ENCODE measurements at places on chromosomes 7 and 10.

DNA sequence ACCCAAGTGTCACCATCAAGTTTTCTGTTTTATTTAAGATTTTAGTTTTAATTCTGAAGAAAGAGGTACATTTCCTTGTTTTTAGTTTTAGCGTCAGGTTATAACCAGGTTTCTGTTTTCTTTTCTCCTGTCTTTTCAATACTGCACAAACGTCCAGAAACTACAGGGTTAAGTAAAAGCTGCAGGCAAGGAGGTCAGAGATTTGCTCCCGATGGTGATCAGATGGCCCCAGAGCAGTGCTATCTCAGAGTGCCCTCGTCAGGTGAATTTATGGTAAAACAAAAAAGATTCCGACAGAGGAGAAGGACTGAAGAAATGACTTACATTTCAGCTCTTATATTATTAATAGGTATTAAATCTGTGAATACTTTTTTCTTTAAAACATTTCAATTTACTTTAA is 128.2 kb downstream of the STRA8 start:
- no peak for DNase-seq

- DNase-seq, result peak; percentile 23
Measured at GRCh38 chr10:10734356-10735064, 283.2 kb upstream of the CELF2 start.

DNA sequence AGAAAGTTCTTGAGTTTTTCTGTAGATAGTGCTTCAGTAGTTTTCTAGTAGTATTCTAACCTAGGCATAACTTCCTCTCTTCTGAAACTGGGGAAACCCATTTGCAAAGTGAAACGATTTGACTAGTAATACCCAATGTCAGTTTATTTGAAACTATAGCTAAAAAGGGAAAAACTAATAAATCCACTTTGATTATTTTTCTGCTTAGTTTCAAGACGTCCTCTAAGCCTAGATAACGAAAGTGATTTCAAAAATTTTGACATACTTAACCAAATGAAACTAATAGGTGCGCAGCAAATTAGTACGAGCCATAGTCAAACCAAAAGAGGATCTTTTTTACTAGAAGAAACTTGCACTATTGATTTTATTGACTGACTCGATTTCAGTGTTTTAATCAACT is 9.8 kb upstream of the SP8 start:
- no peak for DNase-seq

- DNase-seq, result no peak
Measured at GRCh38 chr10:21399392-21400035, 126.0 kb downstream of the SKIDA1 start.

DNA sequence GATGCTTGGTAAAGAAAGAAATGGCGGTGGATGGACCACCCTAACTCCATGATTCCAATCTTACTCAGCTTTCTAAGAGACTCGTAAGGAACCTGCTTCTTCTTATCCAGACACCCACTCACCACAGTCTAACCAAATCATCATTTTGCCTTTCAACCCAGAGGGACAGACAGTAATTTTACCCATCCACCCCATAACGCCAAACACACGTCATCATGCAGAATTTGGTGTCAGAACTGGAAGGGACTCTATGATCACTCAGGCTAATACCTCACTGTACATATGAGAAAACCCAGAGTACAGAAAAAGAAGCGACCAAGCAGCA is 388 bp downstream of the ECD start:
- no peak for DNase-seq

DNA sequence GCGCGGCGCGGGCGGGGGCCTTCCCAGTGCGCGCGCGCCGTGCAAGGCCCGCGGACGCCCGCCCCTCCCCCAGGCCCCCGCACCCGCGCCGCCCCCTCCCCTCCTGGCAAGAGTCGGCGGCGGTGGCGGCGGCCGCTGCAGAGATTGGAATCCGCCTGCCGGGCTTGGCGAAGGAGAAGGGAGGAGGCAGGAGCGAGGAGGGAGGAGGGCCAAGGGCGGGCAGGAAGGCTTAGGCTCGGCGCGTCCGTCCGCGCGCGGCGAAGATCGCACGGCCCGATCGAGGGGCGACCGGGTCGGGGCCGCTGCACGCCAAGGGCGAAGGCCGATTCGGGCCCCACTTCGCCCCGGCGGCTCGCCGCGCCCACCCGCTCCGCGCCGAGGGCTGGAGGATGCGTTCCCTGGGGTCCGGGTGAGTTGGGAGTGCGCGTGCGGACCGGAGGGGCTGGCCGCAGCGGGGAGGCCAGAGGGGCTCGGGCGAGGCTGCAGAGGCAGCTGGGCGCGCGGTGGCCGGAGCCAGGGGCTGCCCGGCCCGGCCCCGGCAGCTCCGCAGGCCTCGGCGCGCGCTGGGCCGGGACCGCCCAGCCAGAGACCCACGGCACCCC is at the start of gene BMPR1A:
Gene BMPR1A (plus strand): TSS at position 109 of the 602 bp plus-strand sequence. CDS start 119,400 bp downstream, outside the sequence.
- no peak for DNase-seq

- DNase-seq, result no peak
Measured at GRCh38 chr7:22296265-22296566, 60.7 kb downstream of the RAPGEF5 start.

GRCh38 chr7:98387131-98387530 is 13.8 kb downstream of the BAIAP2L1 start:
- DNase-seq, result no peak

GRCh38 chr10:24857031-24857725 is 95.2 kb downstream of the PRTFDC1 start:
- DNase-seq, result no peak
